Activated naive CD4-positive, alpha-beta T cell treated with anti-CD3 and anti-CD28 coated beads, Interleukin-2, amount 10 ng/mL, durations not matched to agents 7 days and 5 days (primary cell): ENCODE measurements at places on chromosomes 7 and 10.

GRCh38 chr7:133315332-133316040 lies 62.6 kb downstream of the EXOC4 start:
- no peak for DNase-seq

GRCh38 chr7:19677180-19677579 lies 31.7 kb downstream of the POLR1F start:
- DNase-seq: no peak

GRCh38 chr10:11678074-11678793 lies 63.9 kb upstream of the ECHDC3 start:
- no peak for DNase-seq

- peak; percentile 67 for DNase-seq
These were observed 692 bp downstream of the NEURL1 start for GRCh38 chr10:103493916-103494877.

- peak; percentile 46 for DNase-seq
These were observed 27.0 kb downstream of the CALML3 start for GRCh38 chr10:5551531-5552375.

GRCh38 chr7:157391036-157391710 lies 54.4 kb downstream of the DNAJB6 start:
- peak; percentile 15 for DNase-seq

- DNase-seq: no peak
These were observed 146.1 kb upstream of the TCF7L2 start for GRCh38 chr10:112803961-112804401.

GRCh38 chr10:89304026-89304425 lies 2.2 kb downstream of the IFIT2 start:
- DNase-seq: no peak

GRCh38 chr7:15937571-15937970 lies 251.1 kb upstream of the MEOX2 start:
- no peak for DNase-seq

DNA sequence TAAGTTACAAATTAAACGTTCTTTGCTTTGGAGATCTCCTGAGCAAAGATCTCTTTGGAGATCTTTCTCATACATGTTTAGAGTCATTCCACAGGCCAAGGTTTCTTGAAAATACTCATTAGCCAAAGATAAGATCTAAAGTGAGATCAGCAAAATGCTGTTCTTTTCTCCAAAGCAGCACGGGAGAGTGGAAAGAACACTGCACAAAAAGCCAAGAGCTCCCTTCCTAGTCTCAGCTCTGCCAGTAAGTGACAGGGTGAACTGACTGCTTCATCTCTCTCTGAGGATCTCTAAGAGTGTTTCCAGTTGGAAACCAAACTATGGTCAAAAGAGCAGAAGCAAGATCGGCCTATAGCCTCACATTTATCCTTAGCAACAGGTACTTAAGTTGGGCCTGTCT lies 168.4 kb upstream of the ASAH2 start:
- no peak for DNase-seq

- no peak for DNase-seq
These were observed 131.2 kb downstream of the GFRA1 start for GRCh38 chr10:116141855-116142254.

DNA sequence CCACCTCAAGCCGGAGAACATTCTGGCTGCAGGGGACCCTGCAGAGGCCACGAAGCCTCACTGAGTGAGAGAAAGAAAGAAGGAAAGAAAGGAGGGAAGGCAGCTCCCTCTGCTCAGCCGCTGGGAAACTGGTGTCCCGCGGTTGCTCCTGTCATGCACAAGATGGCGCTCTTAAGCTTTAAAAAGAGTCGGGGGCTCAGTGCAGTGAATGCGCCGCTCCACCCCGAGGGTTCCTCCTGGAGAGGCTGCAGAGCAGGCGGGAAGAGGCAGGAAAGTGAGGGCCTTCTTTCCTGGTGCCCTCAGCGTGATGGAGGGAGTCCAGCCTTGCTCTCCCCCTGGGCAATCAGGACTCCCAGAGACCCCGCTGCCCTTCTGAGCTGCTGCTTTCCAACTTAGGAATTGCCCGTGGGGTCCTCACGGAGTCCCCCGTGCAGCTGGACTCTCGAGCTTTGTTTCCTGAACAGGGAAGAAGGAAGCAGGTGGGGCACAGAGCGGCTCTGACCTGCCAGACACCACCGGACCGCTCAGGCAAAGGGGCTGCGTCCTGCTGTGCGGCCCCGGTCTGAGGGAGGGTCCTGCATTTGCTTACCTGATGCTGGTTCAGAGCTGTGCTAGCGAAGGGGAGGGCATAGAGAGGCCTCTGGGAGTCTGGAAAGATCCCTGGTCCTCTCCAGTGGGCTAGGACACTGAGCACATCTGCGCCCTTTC lies 141.9 kb upstream of the MKI67 start:
- DNase-seq: no peak

GRCh38 chr7:13262929-13263530 lies 575.6 kb downstream of the ARL4A start:
- no peak for DNase-seq

GRCh38 chr10:69073736-69074364 lies 14.1 kb upstream of the SRGN start:
- no peak for DNase-seq

DNA sequence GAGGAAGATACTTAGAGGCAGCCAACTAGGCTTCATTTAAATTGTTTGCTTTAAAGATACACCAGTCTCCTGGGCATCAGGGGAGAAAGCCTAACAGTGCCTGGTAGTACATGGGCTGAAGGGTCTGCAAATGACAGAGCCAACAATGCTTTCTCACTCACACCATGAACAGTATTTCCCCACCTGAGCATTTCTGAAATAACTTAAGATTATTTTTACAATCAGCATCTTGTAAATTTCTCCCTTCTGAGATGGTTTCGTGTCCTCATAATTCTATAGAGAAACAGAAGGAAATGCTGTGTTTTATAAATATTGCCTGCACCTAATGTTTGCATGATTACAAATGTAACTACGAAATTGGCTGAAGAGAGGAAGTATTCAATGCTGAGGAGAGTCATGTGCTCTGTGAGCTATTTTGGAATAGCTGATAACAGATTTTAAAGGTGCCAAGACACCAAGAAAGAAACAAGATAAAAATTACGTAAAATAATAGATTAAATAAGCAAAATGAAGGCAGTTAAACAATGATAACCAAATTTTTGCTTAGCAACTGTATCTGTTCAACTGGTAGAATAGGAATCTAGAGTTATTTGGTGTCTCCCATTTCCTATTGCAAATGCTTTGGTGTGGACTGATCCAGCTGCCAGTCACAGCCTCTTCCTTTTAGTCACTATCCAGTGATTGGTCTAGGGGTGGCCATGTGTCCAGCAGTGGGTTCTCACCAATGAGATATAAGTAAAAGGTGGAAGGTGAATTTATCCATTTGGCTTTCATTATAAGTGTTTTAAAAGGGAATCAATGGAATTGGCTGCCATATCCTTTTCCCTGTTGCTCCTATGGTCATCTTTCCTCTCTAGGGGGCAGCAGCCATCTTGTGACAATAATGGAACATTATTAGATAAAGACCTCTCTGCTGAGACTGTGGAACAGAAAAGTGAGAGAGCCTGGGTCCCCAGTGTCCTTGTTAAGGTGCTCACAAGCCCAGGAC lies 167.9 kb upstream of the SLC26A5 start:
- no peak for DNase-seq

DNA sequence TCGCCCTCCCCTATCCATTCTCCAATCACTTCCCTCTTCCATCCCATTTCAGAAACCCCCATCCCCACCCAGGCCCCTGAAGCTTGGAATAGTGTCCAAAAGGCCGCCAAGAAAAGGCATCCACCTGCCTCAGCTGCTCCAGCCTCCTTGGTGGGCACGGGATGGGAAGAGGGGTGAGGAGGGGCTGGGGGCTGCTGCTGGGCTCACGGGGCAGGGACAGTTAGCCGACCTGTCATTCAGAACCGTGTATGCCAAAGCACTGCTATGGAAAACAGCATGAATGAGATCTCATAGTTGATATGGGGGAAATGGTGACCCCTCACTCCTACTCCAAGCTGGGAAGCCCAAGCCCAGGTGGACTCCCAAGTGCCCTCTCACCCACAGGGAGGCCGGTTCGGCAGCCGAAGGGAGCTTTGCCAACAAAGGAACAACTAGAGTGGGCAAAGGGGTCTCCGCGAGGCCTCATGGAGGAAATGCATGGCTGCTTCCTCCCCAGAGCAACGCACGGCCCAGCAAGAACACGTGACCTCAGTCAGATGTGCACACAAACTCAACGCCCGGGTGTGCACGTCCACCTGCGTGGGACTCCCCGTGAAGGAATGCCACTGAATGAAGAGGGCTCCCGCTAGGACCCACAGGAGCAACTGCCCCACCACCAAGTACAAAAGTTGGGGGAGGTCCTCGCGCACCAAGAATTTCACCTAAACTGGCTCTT lies 52.5 kb downstream of the EBF3 start:
- no peak for DNase-seq

DNA sequence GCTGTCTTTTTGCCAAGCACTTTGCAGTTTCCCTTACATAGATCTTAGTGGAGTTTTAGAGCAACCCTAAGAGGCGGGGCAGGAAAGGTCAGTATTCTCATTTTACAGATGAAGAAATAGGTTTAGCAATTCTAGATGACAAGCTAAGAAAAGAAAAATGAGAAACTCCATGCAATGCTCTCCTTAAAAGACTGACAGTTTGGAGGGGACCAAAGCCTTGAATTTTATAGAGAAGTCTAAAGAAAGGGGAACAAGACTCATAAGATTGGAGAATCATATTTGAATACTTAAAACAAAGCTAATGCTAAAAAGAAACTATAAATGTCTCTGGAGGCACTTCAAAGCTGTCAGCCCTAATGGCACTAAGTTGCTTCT lies 19.6 kb downstream of the CEP55 start:
- DNase-seq: no peak

DNA sequence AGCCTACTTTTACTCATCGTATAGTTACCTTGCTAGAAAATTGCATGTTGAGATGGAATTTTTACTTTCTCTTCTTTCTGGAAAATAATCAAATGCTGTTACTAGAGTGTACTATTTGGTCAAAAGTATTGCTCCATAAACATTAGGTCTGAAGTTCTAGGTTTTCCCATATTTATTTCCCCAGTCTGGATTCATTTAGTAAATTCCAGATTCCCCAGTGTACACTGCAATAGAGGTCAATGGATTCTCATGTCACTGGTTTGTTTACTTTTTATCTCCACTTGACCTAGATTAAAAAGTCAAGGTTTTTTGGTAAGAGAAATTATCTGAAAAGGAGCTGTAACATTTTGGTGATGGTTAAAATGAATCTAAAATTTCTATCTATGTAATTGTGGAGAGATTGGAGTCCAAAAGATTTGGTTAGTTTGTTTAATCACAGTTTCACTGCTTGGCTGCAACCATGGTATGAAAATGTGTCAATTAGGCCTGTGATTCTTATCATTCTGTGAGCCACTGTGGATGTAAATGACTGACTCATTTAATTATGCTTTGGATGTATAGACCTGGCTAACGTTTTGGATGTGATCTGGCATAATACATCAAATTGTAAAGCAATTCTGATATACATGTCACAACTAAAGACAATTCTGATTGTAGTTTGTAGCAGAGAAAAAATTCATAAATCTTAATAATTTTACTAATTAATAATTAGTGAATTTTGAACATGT lies 32.7 kb upstream of the STEAP4 start:
- no peak for DNase-seq

- DNase-seq: no peak
These were observed 80.1 kb downstream of the OSBPL3 start for GRCh38 chr7:24899905-24900304.

DNA sequence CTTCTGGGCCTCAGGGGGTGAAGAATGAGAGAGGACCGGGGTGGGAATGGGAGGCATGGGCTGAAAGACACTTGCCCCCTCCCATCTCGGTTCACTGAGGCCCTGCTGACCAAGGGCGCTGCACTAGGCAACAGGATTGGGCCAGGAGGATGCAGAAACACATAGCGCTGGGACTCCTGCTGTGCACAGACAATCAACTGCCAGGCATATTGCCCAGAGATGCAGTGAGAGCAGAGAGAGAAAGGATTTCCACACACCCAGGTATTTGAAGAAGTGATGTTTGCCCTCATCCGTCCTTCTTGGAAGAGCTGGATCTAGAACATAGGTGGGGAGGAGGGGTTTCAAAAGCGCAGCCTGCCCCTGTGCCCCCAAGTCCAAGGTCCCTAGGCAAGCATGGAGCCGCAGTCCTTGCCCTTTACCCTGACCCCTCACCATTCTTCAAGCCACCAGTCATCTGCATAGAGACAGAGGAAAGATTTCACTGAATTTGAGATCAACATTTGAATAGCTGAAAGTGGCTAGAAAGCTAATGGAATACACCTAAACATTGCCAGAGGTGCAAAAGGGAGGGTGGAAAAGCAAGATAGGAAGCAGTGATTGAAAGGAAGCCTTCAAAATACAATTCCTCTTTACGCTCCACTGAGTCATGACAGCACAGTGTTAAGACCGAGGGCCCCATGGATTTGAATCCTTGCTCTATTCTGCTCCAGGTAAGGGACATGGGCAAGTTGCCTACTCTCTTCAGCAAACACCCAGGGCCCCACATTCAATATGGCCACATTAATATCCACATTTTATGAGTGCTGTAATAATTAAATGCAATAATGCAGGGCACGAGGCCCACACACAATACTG lies 44.2 kb upstream of the TNS3 start:
- DNase-seq: no peak

- no peak for DNase-seq
These were observed 24.9 kb upstream of the PFKFB3 start for GRCh38 chr10:6177880-6178281.

DNA sequence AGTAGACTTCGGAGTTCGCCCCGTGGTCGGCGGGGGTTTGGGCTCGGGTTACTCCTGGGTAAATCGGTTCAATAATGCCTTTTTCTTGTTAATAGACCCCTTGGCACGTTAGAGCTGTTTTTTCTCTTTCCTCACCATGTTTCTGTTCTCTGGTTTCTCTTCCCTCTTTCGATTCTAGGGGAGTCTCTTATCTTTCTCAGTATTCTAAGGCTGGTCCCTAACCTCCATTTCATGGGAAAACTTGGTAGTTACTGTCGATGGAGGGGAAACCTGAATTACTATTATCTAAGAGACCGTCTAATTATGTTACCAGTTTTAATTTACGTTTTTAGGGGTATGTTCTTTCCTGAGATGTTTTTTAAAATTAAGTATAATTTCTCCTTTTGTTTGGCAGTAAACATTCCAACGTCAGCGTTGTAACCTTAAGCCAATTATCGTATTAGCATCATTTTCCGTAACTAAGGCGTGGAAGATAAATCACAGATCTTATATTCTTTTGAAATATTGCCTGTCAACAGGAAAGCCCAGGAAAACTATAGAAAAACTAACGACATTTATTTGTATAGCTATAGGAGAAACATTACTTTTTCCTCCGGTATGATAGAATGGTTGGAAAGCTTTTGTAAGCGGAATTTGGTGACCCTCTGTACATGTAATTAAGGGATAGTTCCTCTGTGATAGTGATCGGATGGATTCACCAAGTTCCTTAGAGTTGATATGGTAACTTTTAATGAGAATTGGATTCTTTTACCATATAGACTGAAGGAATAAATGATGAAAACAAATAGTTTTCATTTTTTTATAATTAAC lies 847 bp downstream of the BTAF1 start:
- DNase-seq: no peak

- DNase-seq: no peak
These were observed 9.5 kb downstream of the ATOH7 start for GRCh38 chr10:68222391-68222790.
